ENCODE measurements at places on chromosomes 11 and 22. TPM values are rescaled to one million over a fixed set of nuclear protein-coding genes. Genes with fewer than 3 reads are reported as not detected.

GRCh38 chr11:82321206-82321605, 412.5 kb downstream of the FAM181B start:
- DNase-seq, result no peak

Gene SCUBE1
- not detected for total RNA-seq

Gene SEPTIN5
- not detected for total RNA-seq

Gene PDE2A
- 0.40 TPM for total RNA-seq

Gene NXPE1
- total RNA-seq, result not detected

DNA sequence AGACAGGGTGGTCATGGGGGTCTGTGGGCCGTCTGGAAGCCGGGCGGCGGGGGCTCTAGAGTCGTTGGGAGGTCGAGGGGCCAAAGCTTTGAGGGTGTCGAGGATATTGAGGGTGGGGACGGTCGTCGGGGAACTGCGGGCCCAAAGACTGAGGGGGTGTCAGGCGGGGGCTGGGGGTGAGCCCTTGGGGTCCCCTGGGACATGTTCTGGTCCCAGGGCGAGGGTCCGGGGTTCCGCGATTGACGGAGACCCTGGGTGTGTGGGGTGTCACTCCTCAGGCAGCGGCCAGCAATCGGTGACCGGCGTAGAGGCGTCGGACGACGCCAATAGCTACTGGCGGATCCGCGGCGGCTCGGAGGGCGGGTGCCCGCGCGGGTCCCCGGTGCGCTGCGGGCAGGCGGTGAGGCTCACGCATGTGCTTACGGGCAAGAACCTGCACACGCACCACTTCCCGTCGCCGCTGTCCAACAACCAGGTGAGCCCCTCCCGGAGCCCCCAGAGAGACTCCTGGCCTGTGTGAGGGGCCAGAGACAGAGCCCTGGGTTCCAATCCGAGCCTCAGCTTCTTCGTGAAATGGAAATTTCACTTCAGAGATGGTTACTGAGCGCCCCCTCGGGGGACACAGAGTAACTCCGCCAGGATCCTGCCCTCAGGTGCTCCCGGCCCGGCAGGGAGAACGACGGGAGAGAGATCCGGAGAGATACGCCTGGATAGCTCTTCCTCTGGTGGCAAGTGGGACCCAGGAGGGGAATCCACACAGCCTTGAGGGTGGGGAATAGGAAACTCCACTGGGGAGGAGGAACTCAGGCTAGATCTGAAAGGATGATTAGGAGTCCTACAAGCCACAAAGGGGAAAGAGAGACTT, 714 bp downstream of the SDF2L1 start:
- peak; percentile 67 for DNase-seq

Gene TMPRSS5
- total RNA-seq, result 0.64 TPM

Gene DLG2
- 0.85 TPM for total RNA-seq

- no peak for DNase-seq
Observed at GRCh38 chr11:69480547-69481392, 693 bp upstream of the LINC01488 start.

DNA sequence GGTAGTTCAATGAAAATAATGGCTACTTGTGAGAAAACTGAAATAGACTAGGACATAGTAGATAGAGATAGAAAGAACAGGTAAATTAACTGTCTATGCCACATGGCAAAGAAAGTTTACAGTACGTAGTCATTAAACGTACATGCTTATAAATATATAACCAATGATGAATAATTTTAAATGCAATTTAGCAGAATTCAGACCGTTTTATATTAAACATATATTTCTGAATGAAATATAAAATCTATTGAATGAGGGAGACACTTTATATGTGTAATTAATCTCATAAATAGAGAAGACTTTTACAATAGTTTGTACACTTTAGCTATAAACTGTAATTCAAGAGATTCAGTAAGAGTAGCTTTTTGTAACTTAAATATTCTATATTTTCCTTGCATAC, 124.4 kb upstream of the VPREB1 start:
- DNase-seq, result no peak

All from activated CD4-positive, alpha-beta T cell treated with anti-CD3 and anti-CD28 coated beads, Interleukin-2, amount 10 ng/mL, durations not matched to agents 7 days and 5 days (primary cell).